Natural killer cell treated with Interleukin-12 subunit alpha and Interleukin-12 subunit beta and Interleukin-15 and Interleukin-18, amount 100 ng/mL, for 72 hours (primary cell): ENCODE measurements at places on chromosomes 1 and 21. TPM values are rescaled to one million over a fixed set of nuclear protein-coding genes. Genes with fewer than 3 reads are reported as not detected.

Gene PCNX2
- 7.1 TPM for total RNA-seq

Gene TCHHL1
- not detected for total RNA-seq

DNA sequence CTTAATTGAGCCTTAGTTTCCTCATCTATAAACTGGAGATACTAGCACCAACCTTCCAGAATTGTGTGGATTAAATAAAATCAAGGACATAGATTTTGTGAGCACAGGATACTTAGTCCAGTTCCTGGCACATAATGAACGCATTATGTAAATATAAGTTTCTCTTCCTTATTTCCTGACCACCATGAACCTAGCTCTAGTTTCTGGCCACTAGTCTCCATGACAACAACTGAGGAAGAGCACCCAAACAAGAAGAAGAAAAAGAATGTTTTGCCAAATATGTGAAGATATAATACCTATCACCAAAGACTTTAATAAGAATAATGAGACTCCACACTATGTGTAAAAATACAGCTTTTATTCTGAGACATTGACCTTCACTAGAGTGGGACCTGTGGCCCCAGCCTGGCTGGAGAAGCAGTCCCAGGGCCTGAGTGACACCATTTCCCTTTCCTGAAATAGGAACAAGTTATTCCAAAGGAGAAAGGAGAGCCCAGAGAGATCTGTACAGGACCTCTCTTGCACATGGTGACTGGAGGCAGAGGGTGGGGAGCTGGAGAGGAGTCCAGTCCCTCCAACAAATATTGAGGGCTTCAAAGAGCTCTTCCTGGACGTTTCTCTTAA is 940 bp upstream of the USF1 start:
- DNase-seq = no peak

DNA sequence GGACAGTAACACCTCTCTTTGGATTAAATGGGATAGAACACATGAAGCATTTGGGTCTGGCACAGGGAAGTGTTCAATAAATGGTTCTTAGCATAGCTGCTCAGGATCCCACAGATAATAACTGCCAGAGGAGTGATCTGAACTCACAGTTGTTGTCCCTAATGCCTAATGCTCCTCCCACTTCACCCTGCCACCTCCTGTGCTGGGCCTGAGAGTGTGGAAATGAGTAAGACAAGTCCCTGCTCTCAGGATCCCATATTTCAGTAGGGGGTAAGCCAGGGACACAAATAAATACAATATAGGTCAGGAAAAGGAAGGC is 19.9 kb upstream of the FOXO6 start:
- DNase-seq = no peak

DNA sequence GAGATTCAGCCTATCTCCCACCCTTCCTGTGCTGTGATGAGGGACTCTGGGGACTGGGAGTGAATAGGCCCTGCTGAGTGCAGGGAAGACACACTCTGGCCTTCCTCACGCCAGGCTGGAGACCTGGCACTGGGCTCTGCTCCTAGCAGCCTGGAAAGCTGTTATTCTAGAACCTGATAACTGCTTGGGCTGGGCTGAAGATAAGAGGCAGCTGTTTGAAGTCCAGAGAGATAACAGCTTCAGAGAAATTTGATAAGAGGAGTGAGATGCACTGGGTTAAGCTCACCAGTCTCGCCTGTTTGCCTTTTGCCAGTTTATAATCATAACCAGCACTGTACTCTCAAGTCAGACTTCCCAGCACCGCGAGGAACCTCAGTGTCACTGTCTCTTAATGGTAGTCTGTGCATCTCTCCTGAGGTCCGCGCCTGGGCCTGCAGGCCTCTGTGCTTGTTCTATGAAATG is 46.6 kb upstream of the GPR37L1 start:
- DNase-seq = no peak

- no peak for DNase-seq
These were observed 47.2 kb upstream of the PRMT6 start for GRCh38 chr1:107009281-107009680.

GRCh38 chr1:97758541-97759057 is 162.2 kb downstream of the DPYD start:
- DNase-seq = no peak

GRCh38 chr1:202597090-202597761 is 113.0 kb downstream of the SYT2 start:
- no peak for DNase-seq
